T1000 (cell line): ENCODE measurements at places on chromosomes 5 and 9.

DNA sequence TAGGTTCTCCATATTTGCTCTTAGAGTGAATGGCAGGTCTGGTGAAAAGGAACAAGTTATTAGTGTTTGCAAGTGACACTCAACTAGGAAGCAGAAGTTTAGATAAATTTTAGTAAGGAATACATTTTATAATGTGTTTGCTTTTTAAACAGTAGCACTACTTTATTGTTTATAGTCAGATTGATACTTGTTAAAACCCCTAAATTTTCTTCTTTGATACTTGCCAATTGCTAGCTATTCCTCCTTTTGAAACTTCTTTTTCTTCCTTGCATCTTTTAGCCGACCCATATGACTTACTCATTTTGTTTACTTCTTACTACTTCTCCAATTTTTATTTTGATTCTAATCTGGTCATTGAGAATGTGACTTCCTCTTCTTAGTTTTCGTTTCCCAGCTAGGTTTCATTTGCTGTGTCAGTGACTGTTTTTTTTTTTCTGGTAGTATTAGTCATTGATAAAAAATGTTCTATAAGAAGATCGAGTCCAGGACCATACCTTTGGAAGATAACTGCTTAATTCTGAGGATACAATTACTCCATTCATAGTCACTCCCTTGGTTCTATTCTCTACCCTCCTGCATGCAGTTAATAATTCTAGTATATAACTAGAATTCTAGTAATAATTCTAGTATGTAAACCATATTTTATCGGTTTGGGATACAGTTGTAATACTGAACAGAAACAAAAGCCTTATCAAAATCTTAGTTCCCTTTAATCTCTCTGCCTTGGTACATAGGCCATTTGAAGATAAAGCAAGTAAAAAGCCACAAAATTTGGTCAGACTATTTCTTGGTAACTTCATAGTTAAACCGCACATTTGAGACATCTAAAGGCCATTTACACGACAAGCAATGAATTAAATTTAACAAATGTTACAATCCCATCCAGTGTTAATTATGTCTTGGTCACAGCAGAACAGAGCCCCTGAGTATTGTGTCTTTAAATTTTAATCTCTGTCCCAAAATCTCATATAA lies 2.8 kb upstream of the RICTOR start:
- DNase-seq = no peak

DNA sequence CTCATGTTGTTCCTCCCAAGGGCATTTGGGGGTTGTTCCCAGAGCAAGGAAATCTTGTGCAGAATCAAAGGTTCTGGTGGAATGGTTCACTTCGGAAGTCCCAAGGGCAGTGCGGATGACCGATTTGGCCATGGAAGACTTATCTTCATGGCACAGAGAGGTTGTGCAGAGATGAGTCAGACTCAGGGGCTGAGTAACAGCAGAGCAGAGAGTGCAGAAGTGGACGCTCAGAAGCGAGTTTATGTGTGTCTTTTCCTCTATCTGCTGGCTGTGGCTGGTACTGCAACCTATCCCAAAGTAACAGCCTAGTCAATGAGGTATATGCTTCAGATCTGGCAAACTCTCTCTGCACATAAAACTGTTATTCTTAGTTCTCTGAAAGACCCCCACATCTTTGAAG lies 118.1 kb downstream of the DPYSL3 start:
- DNase-seq = no peak

GRCh38 chr9:71975833-71976232 lies 64.4 kb downstream of the C9orf85 start:
- no peak for DNase-seq

DNA sequence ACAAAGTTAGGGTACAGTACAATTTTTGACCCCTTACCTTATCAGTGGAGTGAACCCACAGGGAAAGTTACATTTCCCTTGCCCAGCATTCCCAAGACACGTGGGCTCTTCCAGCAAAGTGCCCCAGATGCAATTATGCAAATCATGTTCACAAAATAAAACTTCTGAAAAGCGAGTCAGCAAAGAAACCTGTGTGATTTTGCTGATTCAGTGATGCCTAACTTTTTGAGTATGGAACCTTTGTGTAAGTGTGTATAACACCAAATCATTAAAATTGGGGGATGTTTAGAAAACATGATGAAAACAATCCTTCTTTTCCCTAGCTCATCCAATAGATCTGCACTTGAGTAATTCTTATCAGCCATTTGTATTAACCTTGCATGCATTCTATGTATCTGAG lies 52.6 kb downstream of the SH3RF2 start:
- DNase-seq = no peak

GRCh38 chr5:177123789-177124485 lies 9.6 kb upstream of the NSD1 start:
- no peak for DNase-seq

- DNase-seq = no peak
These were observed 78.2 kb downstream of the RAI14 start for GRCh38 chr5:34734326-34734725.

- no peak for DNase-seq
These were observed 159.2 kb upstream of the RAI14 start for GRCh38 chr5:34496701-34497469.

- no peak for DNase-seq
These were observed 33.6 kb upstream of the MAMDC2 start for GRCh38 chr9:70010015-70010414.

DNA sequence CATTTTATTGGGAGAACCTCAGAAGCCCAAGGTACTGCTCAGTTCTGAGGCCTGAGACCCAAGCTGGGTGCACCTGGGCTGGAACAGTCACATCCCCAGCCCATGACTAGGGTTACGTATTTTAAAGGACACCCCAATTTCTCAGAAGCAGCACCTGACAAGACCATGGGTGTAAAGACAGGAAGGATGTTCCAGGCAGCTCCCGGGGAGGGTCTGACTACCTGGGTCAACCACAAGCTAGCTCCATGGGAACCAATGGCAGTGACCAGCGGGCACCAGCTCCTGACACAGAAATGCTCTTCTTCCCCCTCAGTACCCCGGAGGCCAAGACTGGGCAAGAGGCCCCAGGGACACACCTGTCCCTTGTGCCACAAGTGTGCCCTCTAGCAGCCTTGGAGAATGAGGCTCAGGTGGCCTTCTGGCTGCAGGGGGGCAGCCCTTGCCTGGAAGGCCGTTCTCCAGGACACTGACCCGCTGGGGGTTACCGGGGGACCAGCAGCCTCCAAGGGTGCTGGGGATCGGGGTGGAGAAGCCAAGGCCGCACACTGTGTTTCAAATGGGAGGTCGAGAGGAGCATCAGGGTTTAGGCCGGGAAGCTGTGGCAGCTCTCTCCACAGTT lies 52.6 kb downstream of the IPPK start:
- no peak for DNase-seq

DNA sequence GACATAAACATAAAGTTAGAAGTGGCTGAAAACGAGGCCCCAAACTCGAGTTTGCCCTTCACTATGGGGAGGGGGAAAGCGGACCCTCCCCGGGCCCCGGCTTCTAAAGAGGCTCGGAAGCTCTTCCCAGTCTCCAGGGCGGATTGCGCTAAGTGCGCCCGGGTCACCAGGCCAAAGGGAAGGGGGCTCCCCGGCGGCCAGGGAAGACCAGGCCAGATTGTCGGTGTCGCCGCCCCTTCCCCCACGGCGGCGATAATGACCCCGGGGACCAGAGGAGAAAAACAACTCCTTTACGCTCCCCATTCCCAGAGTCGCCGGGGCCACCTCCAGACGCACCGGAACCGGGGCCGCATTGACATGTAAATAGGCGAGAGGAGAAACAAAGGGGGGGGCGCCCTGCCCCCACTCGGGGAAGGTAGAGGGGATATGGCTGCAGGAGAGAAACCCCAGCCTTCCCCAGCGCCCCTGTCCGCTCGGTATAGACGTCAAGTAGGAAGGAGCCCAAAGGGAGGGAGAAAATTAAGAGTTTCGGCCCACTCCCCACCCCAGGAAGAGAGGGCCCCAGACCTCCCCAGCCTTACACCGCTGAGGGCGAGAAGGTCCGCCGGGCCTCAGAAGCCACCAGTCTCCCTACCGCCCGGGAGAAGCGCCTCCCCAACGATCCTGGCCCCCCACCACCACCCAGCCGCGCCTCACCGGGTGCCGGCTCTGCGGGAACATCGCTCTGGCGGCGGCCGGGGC lies 1.7 kb downstream of the TLE1 start:
- no peak for DNase-seq

DNA sequence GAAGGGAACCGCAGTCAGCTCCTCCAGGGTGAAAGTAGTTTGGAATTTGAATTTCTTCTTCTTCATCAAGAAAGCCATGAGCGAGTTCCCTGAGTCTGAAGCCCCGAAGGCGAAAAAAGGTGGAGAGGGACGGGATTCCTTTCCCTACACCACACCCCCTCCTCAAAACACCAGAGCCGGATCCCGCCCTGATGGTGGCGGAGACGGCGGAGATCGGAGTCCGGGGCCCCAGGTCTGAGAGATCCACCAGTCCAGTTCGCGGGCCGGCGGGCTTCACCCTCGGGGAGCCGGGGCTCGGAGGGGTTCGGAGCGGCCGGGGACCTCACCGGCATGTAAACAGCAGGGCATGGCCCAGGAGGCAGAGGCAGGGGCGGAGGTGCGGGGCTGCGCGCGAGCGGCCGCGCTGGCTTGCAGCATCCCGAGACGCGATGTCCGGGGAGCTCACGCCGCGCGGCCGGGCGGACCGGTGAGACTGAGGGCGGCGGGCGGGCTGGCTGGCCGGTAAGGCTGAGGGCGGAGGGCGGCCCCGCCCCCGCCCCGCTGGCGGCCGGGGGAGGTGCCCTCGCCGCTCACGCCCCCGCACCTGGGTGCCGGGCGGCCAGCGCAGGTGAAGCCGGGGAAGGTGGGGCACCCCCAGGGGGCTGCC lies 606 bp downstream of the EEIG1 start:
- no peak for DNase-seq

GRCh38 chr9:100294341-100294740 lies 58.4 kb downstream of the TEX10 start:
- no peak for DNase-seq

GRCh38 chr5:8098081-8098480 lies 229.1 kb downstream of the MTRR start:
- no peak for DNase-seq

GRCh38 chr5:2536632-2537377 lies 214.7 kb downstream of the IRX2 start:
- no peak for DNase-seq

DNA sequence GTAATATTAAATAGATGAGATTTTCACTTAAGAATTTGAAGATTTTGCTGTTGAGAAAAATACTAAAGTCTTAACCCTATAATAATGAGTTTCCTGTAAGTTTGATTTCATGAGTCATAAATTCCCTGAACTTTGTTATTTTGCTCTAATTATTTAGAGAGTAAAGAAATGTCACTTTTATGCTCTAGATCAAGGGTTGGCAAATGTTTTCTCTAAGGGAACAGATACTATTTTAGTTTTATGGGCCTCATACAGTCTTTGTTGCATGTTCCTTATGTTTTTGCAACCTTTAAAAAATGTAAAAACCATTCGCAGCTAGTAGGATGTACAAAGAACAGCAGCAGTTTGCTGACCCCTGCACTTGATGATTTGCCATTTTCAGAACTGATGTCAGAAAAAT lies 480 bp upstream of the TXNDC8 start:
- no peak for DNase-seq

DNA sequence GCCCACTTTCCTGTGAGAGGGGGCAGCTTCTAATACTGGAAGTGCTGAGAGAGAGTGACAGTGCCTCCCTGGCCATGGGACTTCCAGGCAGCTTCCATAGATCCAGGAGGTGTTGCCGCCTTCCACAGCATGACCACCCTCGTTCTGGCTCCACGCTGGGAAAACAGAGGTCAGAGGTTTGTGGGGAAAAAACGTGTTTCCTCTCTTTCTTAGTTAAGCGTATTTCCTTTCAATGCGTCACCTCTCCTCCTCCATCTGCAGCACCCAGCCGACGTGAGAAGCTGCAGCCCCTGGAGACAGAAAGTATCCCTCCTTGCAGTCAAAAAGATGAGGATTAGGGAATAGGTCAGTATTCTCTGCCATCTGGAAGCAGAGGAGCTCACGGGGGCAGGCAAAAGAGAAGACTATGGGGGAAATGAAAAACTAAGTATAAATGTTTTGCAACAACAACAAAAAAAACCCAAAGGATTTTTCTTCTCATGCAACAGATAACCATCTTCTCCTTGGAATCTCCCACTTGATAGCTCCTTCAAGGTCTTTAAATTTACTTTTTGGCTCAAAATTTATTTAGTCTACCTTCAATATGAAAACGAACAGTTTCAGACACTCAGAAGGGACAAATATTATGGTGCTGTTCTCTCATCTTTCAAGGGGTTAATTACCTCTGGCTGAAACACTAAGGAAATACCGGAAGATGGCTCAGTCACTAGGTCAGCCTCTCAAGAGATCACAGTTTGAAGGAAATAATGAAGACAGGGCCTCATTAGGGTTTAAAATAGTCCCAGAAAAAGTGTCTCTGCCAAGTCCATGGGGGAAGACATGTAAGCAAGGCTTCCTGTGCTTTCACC lies 38.0 kb downstream of the MTMR12 start:
- no peak for DNase-seq

DNA sequence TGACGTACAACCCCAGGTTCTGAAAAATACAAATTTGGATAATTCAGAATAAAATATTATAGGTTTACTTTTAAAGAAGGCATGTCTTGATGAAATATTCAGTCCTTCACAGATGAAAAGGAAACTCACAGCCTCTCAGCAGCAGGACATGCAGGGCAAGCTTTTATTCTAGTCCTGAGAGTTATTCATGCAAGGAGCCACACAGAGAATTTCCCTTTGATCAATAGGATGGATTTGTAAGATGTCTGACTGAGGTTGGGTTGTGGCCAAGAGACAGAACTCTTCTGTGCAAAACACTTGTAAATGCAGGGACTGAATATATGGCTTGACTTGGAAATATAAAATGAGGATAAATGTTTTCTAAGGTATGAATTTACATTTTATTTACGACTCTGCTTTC lies 48.8 kb upstream of the TBCA start:
- no peak for DNase-seq

DNA sequence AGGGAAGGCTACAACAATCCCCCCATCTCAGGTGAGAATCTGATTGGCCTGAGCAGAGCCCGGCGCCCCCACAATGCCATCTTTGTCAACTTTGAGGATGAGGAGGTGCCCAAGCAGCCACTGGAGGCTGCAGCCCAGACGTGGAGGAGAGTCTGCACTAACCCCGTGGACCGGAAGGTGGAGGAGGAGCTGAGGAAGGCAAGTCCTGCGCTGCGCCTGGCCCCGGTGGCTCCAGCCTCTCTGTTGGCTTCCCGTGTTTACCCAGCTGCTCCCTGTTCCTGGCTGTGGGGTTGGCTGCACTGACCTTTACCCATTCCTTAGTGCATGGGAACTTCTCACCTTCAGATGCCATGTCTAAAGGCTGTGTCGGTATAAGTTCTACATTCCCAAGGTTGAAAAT lies 11.0 kb upstream of the CEL start:
- DNase-seq = no peak

GRCh38 chr5:160029004-160029403 lies 20.1 kb downstream of the TTC1 start:
- no peak for DNase-seq

- no peak for DNase-seq
These were observed 18.8 kb downstream of the DBH start for GRCh38 chr9:133654736-133655657.
